ENCODE measurements at places on chromosomes 7 and 10.

GRCh38 chr7:32115831-32116230 lies 45.6 kb upstream of the PDE1C start:
- DNase-seq = no peak

- no peak for DNase-seq
Measured at GRCh38 chr7:111740942-111741341, 178.7 kb upstream of the IMMP2L start.

GRCh38 chr7:674454-675410 lies 51.8 kb upstream of the DNAAF5 start:
- no peak for DNase-seq

- DNase-seq = no peak
Measured at GRCh38 chr10:79940431-79940830, 8.5 kb downstream of the SFTPD start.
